ENCODE measurements at places on chromosomes 3 and 15. TPM values are rescaled to one million over a fixed set of nuclear protein-coding genes. Genes with fewer than 3 reads are reported as not detected.

GRCh38 chr3:31892916-31893573, 88.0 kb downstream of the OSBPL10 start:
- DNase-seq = no peak

GRCh38 chr3:171115667-171116066, 89.1 kb upstream of the SLC2A2 start:
- peak; percentile 37 for DNase-seq

DNA sequence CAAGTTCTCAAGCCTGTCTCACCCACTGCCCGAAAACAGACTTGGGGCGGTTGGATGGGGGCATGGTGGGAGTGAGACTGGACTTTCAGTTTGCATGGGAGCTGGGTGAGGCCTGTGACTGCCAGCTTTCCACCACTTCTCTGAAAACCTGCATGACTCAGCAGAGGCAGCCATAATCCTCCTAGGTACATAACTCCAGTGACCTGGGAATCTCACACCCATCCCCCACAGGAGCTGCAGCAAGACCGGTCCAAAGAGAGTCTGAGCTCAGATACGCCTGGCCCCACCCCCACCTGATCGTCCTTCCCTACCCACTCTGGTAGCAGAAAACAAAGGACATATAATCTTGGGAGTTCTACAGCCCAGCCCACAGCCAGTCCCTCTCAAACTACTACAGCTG, 107.2 kb downstream of the NSMCE3 start:
- DNase-seq = no peak

DNA sequence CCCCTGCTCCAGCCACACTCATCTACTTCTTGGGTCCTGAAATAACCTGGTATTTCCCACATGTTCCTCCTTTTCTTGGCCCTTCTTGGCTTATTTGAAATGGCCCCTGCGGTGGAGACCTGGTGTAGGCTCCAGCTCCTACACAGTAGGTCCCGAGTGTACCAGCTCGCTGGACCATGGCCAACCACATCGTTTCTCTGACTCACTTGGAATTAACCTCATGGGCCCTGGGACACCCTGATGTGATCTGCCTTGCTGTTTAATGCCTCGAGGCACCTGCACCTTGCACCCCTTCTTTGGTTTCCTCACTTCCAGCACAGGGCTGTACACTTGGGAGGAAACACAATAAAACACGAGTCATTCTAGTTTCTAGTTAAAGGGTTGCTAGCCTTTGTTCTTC, 60.3 kb downstream of the FEM1B start:
- DNase-seq = peak; percentile 40

Gene EBLN2
- 0.41 TPM for total RNA-seq

Gene SMAD6
- total RNA-seq = 37.9 TPM

Measured in A172 (cell line).